AG08395 (cell line): ENCODE measurements at places on chromosomes 1 and 21.

- DNase-seq, result no peak
Observed at GRCh38 chr1:171115280-171115897, 24.7 kb downstream of the FMO3 start.

DNA sequence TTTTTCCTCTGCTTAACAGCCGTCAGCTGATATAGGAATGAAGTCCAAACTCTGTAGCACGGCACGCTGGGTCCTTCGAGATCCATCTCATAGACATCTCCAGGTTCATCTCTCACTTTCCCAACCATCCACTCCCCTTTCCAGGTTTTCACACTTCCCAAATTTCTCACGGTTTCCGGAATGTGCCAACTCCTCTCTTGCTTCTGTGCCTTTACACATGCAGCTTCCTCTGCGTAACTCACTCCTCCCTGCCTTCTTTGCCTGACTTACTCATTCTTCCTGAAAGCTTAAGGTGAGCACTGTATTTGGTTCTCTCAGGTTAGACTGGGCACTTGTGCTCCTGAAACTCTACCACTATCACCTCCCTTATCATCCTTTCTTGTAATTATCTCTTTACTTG, 168.4 kb downstream of the PCNX2 start:
- no peak for DNase-seq

DNA sequence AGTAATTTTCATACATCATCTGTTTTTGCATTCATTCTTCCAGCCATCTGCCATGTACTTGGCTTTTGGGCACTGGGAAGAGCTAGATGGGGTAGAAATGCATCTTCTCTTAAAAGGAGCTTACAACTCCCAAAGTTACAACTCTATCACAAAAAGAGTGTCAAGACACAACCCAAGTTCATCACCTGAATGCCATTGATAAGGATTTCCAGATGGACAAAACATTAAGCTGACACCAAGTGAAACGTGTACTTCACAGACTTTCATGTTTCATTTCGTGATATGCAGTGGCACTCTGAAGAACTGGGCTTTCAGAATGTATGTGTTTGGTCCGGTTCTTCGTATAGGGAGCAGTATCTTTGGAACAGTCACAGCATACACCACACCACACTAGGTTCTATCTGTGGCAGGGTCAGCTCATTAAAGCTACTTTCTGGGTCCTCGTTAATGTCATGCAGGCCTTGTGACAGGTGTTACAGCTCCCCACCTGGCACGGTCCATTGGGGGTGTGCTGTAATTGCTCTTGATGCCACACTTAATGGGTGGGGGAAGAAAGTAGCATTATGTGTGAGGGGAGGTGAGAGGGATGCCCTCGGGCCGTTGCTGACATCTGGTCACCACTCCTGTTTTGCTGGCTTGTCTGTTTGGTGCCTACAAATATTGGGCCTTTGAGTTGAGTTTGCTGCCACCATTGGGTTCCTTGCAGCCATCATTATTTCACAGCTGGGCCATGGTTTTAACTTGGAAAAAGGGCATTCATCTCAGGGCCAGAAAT, 164.9 kb downstream of the NFIA start:
- no peak for DNase-seq

- DNase-seq, result no peak
Observed at GRCh38 chr21:45080232-45080631, 5.9 kb downstream of the ADARB1 start.

DNA sequence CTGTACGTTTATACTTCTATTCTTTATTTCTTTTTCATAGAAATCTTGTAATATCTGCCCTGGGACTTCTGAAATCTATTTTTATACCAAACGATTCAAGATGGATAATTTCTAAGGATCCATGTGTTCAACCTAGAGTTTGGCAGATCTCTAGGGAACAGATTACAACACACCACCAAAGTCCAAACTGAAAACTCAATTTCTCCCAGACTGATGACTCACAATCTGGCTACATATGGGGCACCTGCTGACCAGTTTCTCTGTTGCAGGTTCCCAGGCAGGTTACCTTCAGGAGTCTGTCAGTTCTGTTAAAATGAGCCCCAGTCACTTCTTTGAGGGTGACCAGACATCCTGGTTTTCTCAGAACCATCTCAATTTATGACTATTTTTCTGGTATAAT, 439.4 kb downstream of the GPATCH2 start:
- no peak for DNase-seq
